ENCODE measurements at places on chromosomes 7 and 10.
A peak's percentile ranks its signal among the peaks of the same experiment; 100 is the strongest.

GRCh38 chr7:137454767-137455166 lies 111.2 kb upstream of the PTN start:
- no peak for DNase-seq

DNA sequence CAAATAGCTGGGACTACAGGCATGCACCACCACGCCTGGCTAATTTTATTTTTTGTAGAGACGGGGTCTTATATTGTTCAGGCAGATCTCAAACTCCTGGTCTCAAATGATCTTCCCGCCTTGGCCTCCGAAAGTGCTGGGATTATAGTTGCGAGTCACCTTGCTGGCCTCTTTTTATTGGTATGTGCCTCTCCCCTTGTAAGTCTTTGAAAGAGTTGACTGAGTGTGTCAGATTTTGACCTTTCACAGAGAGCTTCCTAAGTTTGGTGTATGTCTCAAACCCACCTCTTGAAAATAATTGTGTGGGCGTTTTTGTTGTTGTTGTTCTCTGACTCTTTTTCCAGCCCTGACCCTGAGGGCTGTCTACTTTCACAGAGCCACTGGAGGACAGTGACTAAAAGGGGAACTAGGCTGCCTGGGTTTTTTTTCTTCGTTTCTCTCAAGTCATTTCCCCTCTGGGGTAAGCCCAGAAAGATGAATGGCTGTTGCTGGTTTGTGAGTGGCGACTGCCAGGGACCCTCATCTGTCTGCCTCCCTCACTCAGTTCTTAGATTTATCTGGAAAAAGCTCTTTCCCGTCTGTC lies 262.8 kb downstream of the ZEB1 start:
- no peak for DNase-seq

DNA sequence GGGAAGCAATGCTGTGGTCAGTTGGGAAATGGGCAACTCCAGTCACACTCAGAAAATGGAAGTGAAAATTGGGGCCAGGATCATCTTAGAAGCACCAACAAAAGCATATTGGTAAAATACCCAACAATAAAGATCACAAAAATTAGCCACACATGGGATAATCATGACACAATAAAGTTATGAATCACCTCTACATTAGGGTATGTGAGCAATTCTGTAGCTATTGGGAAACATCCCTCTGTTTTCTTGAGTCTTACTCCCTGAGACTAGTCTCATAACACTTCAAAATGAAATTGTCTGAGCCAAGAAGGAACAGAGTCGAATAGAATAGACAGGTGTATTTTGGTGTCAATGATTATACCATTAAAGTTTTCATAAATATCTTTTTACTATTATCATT lies 178.3 kb downstream of the DYNC1I1 start:
- DNase-seq, result no peak

DNA sequence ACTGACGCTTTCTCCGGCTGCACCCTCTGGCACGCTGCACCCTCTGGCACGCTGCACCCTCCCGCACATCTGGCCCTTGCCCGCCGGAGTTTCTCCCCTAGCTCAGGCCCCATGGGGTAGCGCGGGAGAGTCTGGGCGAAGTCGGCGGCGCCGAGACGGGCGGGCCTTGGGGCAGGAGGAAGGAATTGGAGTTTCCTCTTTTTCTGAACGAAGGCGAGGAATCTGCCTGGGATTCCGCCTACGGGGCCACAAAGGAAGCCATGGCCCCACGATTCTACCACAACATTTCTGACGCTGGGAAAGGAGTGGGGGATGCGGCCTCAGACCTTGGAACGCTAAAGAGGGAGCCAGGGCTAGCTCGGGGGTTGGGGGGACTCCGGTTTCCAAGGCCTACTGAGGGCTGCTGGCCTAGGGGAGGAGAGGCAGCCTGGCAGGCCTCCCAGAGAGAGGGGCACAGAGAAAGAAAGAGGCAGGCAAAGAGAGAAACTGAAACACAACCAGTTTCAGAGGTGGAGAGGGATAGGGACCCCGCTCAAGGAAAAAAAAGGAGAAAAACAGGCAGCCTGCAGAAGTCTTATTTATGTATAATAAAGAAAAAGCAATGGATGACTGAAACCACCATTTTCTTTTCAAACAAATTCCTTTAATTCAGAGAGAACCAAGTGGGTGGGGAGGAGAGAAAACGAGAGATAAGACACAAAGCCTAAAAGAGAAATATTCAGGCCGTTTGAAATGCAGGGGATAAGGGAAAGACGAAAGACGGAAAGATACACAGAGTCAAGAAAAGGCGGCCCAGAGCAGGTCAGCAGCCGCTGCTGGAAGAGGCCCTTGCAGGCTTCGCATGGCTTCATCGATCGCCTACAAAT lies 4.3 kb downstream of the TLX1 start:
- no peak for DNase-seq

GRCh38 chr7:111640416-111640815 lies 78.1 kb upstream of the IMMP2L start:
- DNase-seq, result no peak

GRCh38 chr10:75291805-75292204 lies 56.0 kb upstream of the COMTD1 start:
- DNase-seq, result no peak

GRCh38 chr10:23826421-23826820 lies 382.5 kb upstream of the KIAA1217 start:
- DNase-seq, result no peak

- DNase-seq, result no peak
Observed at GRCh38 chr10:4532467-4532866, 293.5 kb upstream of the AKR1E2 start.

DNA sequence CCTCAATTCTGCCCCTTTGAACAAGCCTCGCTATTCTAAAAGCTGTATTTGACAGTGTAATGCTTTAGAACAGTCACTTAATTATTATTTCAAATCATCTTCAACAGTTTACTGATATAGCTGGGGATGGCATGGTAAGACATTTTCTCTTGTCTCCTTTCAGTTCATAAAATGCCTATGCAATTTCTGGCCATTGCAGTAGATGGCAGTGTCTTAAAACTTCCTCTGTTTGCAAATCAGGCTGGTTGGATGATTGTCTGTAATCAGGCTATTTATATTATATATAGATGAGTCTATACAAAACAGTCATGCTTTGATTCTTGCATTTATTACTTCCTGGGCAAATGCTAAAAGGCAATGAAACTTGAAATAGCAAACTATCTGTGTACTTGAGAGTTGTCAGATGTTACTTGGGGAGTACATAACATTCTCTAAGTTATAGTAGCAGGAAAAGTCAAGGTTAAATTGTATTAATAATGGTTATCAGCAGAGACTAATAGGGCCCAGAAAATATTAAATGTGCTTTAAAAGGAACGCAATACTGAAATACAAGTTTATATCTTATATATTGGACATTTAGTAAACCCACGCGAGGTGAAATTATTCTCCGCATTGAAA lies 55.5 kb upstream of the LHFPL3 start:
- no peak for DNase-seq

- DNase-seq, result no peak
Observed at GRCh38 chr7:31079824-31080511, 27.9 kb downstream of the ADCYAP1R1 start.

DNA sequence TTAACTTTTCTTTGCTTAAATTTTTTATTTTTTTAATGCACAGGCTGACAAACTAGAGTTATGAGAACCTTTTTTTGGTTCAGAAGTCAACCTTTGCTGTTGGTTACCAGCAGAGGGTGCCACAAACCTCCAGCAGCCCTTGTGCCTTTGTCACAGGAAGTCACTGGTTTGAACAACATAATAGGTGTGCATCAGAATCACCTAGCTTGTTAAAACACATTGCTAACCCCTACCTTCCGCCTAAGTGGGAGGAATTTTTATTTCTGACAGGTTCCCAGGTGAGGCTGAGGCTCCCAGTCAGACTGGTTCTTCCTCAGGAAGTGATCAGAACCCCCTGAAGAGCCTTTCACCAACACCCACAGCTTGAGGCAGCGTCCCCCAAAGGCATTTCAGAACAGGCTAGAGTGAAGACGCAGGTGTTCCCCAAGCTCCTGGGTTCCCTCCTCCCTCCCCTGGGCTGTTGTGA lies 22.6 kb upstream of the VDAC2 start:
- peak; percentile 64 for DNase-seq

DNA sequence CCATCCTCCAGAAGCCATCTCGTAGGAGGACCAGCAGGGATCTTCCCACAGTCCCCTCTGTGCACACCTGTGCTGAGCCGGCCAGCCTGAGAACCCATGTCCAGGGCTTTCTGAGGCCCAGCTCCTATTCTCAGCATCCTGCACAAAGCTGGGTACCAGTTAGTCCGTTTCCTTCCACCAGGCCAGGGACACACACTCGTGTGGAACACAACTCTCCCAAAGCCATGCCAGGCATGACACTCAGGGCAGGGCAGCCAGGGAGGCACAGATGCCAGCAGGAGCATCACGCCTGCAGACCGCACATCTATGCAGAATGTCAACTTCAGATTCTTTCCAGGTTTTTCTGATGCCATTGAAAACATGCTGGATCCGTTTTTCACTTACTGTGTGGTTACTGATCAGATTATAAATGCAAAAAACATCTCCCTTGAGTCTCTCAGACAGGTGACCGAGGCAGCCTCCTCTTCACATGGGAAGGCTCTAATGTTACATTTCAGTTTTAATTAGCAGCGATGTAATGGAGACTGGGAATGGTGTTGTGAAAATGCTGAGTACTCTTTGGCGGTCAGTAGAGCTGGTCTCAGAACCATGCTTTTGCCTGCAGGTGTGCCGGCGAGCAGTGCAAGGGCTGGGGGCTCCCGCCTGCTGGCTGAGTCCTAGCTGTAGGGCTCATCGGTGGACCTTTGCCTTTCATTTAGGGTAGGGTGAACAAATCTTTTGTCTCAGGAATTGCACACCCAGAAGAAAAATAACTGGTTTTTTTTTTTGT lies 3.3 kb upstream of the SUN1 start:
- no peak for DNase-seq

DNA sequence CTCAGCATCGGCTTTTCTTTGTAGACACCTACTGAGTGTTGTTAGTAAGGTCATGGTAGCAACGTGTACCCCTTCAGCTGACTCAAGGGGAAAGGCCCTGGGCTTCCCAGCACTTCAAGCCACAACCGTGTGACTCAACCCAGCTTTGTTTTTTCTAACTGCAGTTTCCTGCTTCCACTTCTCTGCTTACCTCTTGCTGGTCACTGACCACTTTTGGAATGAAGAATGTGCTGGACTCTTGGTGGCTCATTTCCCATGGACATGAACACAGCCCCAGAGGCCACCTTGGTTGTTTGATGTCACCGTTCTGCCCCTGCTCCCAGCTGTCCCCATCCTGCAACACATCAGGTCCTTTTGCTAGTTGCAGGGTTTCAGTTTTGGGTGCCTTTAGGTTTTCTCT lies 69.5 kb upstream of the ZNF438 start:
- DNase-seq, result peak; percentile 85

GRCh38 chr7:140990193-140990962 lies 24.4 kb downstream of the MRPS33 start:
- no peak for DNase-seq

- no peak for DNase-seq
Observed at GRCh38 chr7:64951250-64951848, 39.5 kb downstream of the ZNF117 start.

GRCh38 chr7:46150721-46151120 lies 229.6 kb upstream of the IGFBP3 start:
- no peak for DNase-seq

DNA sequence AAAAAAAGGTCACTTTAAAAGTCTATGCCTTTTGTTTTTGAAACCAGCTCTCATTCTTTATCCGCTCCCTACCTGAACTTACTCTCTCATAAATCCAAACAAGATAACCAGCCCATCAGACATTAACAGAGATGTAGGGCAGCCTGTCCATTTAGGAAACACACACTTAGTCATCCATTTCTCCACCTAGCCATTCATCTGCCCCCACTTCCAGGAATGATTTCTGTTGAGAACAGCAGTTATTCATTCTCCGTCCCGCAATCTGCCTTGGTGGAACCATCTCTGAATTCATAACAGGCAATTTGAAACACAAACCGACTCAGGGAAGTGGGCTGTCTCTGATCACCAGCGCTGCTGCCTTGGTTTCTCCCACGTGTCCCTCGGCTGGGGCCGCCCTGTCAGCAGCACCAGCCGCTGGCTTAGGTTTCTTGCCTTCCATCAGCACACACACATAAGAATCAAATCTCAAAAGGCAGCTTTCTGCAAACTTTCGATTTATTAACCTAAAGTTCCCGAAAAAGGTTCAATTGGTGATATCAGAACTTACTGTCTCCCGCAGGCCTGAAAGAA lies 528.2 kb upstream of the NRP1 start:
- no peak for DNase-seq

DNA sequence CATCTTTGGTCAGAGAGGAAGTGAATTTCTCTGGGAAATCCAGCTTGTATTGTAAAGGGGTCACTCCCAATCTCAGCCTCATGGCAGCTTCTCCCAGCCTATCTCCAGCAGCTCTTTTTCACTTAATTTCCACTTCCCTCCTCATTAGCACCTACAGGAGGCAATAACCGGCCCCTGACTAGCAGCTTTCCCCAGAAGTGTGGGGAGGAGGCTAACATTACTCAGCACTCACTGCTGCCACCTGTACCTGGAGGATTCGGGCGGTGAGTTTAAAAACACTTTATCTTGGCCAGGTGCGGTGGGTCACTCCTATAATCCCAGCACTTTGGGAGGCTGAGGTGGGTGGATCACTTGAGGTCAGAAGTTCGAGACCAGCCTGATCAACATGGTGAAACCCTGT lies 3.8 kb downstream of the NODAL start:
- no peak for DNase-seq

DNA sequence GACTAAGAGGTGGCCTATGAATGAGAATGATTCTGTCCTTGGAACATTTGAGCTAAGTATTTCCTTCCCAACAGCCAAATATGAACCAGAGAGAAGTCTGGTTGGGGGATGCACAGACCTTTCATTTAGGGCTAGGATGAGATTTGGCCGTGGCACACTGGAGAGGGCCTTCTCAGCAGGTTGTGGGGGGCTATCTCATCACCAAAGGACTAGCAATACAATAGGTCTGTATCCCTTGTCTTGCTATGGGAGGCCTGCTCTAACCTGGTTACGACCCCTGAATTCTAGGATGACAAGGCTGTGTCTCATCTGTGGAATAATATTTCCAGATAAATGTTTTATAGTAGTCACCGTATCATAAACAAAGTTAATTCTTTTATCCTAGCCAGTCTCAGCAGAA lies 133.0 kb downstream of the CHRM2 start:
- DNase-seq, result no peak

GRCh38 chr7:4479367-4480039 lies 202.6 kb upstream of the FOXK1 start:
- peak; percentile 9 for DNase-seq

DNA sequence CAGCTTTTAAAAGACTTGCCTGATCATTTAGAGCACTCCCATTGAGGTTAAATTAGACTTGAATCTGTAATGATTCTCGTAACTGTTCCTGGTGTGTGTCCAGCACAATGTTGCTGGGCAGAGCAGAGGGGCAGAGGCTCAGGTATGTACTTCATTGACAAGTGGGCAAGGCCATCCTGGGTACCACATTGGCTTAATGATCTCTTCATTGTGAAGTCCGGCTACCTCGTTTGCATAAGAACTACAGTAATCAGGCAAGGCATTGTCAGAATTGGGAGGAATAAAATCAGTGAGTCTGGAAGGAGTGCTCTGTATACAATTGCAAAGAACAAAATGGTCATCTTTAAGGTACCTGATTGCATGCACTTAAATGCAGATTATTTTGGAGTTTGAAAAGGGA lies 6.1 kb downstream of the RPS24 start:
- DNase-seq, result no peak

- no peak for DNase-seq
Observed at GRCh38 chr10:84846658-84847316, 518.4 kb downstream of the CCSER2 start.

- no peak for DNase-seq
Observed at GRCh38 chr10:88881922-88882645, 2.0 kb downstream of the STAMBPL1 start.

- DNase-seq, result peak; percentile 43
Observed at GRCh38 chr7:2019711-2020511, 212.8 kb downstream of the MAD1L1 start.
